ENCODE measurements at places on chromosomes 1 and 21. TPM values are rescaled to one million over a fixed set of nuclear protein-coding genes. Genes with fewer than 3 reads are reported as not detected.

GRCh38 chr1:150364231-150365003 is 470 bp downstream of the RPRD2 start:
- DNase-seq: no peak

- DNase-seq: no peak
These were observed 48.1 kb upstream of the MPC2 start for GRCh38 chr1:167984886-167985489.

- no peak for DNase-seq
These were observed 10.9 kb downstream of the OLIG2 start for GRCh38 chr21:33036430-33037162.

The FMOD gene
- polyA plus RNA-seq: not detected

The CEP85 gene
- polyA plus RNA-seq: 19.6 TPM

The CR1L gene
- not detected for polyA plus RNA-seq

The BATF3 gene
- polyA plus RNA-seq: 11.9 TPM

GRCh38 chr1:200771625-200772555 is 33.2 kb downstream of the CAMSAP2 start:
- DNase-seq: no peak

- no peak for DNase-seq
These were observed 75.5 kb upstream of the DYNLT5 start for GRCh38 chr1:66676613-66677298.

DNA sequence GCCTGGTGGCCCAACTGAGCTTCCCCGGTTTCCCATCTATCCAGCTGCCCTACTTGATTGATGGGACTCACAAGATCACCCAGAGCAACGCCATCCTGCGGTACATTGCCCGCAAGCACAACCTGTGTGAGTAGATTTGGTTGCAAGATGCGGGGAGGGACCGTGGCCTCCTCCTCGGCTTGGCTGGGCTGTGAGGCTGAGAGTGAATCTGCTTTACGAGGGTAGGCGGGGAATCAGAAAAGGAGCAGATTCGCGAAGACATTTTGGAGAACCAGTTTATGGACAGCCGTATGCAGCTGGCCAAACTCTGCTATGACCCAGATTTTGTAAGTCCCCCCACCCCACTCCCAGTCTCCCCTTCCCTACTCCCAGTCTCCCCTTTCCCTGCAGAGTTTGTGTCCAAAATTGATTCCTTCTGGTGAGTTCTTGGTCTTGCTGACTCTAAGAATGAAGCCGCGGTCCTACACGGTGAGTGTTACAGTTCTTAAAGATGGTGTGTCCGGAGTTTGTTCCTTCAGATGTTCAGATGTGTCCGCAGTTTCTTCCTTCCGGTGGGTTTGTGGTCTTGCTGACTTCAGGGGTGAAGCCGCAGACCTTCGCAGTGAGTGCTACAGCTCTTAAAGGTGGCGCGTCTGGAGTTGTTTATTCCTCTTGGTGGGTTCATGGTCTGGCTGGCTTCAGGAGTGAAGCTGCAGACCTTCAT is 1.5 kb downstream of the GSTM2 start:
- no peak for DNase-seq

- DNase-seq: no peak
These were observed 3.6 kb upstream of the SMPDL3B start for GRCh38 chr1:27931184-27931583.

GRCh38 chr1:223727541-223727940 is 15.2 kb downstream of the CAPN2 start:
- no peak for DNase-seq

- no peak for DNase-seq
These were observed 26.9 kb upstream of the KCNE2 start for GRCh38 chr21:34336756-34337391.

GRCh38 chr21:39631842-39632562 is 19.3 kb downstream of the B3GALT5 start:
- DNase-seq: no peak

DNA sequence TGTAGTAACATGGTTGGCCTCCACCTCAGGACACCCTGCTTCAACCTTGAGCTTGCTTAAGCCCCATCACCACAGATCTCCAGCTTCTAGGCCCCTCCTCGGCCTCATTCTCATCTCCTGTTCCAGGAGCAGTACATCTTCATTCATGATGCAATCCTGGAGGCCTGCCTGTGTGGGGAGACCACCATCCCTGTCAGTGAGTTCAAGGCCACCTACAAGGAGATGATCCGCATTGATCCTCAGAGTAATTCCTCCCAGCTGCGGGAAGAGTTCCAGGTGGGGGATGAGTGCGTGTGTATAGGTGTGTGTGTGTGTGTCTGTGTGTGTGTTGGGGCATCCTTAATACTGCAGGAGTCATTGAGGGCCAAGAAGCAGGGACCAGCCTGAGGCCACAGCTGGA is 79.6 kb downstream of the PTPRU start:
- DNase-seq: no peak

- DNase-seq: no peak
These were observed 99.4 kb downstream of the GIPC2 start for GRCh38 chr1:78145105-78145580.

DNA sequence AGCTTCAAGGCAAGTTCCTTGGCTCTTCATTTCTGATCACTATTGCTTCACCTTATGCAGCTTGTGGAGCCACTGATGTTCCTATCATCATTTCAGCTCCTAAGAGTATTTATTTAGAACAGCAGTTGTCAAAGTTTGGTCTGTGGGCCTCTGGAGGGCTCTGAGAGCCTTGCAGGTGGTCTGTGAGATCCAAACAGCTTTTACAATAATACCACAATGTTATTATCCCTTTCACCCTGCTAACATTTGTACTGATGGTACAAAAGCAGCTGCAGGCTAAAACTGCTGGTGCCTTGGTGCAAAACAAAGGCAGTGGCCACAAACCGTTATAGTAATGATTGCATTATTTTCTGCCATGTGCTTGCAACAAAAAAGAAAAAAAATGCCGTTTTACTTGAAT is 33.8 kb downstream of the PATJ start:
- no peak for DNase-seq

- no peak for DNase-seq
These were observed 176.9 kb downstream of the CTH start for GRCh38 chr1:70587872-70588366.

GRCh38 chr1:75954586-75954985 is 22.4 kb upstream of the ASB17 start:
- DNase-seq: no peak

GRCh38 chr1:118898712-118899111 is 89.4 kb downstream of the TBX15 start:
- no peak for DNase-seq

The WDTC1 gene
- 3.7 TPM for polyA plus RNA-seq

The MYBPHL gene
- polyA plus RNA-seq: 0.54 TPM

The TMEM269 gene
- polyA plus RNA-seq: not detected

- DNase-seq: no peak
These were observed 12.3 kb upstream of the LYPLAL1 start for GRCh38 chr1:219161371-219161770.

DNA sequence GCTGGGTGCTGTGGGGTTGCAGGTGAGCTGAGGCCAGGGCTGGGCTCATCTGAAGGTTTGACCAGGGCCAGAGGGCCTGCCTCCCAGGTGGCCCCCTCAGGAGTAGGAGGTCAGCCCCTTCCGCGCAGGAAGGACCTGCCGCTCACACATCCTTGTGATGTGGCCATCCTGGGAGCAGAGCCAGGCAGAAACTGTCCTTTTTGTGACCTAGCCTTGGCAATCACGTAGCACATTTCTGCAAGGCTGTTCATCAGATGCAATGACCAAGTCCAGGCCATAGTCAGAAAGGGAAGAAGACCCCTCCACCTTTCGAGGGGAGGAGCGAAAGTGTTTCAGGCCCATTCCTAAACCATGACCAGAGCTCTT is 55.5 kb upstream of the TRAPPC10 start:
- DNase-seq: no peak

The CDK11A gene
- 22.6 TPM for polyA plus RNA-seq

DNA sequence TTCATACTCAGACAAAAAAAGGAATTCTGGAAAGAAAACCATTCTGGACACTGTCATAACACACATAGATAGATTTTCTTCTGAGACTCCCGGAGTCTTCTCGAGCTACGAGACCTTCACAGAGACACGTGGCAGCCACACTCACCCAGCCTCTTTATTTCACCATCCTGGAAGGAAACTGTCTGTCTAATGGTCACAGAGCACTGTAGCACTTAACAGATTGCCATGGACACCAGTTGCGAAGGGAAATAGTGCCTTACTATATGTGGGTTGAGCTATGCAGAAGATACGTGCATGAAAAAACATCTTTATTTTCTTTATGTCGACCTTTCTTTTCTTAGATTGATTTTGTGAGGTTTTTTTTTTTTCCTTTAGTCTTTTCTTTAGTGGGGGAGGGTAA is 57.9 kb downstream of the ZP4 start:
- DNase-seq: no peak

DNA sequence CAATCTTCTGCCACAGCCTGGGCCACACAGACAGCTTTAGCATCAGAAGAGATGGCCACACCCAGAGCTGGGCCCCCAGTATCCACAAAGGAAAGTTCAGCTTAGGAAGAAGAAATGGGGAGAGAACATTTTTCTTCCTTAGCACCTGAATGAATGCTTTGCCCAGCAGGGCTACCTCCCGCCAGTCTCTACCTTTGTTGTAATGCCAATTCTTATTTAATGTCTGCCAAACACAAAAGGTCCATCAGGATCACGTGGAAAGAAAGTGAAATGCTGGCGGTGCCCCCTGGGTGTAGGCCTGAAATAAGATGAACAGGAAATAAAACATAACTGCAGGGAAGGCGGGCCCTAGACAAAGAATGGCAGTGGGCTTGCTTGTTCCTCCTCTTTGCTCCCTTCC is 125.6 kb downstream of the CACNA1E start:
- DNase-seq: no peak

- DNase-seq: no peak
These were observed 517 bp downstream of the LRIG2 start for GRCh38 chr1:113073479-113073950.

The LRRC8B gene
- polyA plus RNA-seq: 7.1 TPM

DNA sequence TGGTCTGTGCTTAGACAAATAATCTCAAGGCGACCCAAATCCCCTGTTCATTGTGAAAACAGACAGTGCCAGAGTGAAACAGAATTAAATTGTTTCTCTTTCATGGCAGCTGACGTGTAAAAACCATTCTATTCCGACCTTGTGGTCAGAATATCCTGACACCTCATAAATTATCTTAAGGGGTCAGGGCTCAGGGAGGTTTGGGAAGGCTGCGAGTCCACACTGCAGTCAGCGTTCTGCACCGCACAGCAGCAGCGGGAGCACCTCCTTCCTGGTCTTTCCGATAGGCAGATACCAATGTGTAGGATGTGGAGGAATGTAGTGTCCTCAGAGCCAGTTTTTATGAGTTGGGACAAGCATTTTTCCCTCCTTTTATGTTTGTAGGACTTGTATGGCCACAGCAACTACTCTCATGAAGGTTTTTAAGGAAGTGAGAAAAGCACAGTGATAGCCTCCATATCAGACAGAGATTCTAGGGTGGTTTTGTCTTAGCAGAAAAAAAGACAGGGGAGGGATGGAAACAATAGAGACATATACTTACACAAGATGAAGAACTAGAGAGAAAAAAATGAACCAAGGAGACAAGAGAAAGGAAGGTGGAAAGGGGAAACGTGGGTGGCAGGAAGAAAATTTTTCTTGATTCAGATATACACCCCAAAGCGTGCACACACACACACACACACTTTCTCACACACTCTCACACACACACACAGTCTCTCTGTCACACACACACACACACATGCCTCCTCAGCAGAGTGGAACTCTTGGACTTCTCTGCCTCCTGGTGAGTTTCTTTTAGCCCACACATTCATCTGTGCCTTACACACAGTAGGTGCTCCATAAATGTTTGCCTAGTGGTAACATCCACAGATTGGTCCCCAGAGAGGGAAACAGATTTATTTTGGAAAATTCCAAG is 68.6 kb downstream of the NTMT2 start:
- DNase-seq: peak; percentile 32

The KIAA0040 gene
- 20.3 TPM for polyA plus RNA-seq

All from GM12878 (cell line).